Fibroblast of lung (primary cell): ENCODE measurements at places on chromosomes 4 and X. TPM values are rescaled to one million over a fixed set of nuclear protein-coding genes. Genes with fewer than 3 reads are reported as not detected.

- DNase-seq: no peak
Observed at GRCh38 chr4:47154816-47155370, 123.5 kb downstream of the GABRB1 start.

DNA sequence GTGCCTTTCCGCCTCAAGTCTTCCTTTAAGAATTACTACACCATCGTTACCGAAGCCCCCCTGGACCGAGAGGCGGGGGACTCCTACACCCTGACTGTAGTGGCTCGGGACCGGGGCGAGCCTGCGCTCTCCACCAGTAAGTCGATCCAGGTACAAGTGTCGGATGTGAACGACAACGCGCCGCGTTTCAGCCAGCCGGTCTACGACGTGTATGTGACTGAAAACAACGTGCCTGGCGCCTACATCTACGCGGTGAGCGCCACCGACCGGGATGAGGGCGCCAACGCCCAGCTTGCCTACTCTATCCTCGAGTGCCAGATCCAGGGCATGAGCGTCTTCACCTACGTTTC, 2.2 kb downstream of the PCDH10 start:
- DNase-seq: peak; percentile 47

XAGE1A gene
- not detected in 2 replicates for polyA plus RNA-seq

PNMA6F gene
- polyA plus RNA-seq: not detected in 2 replicates

DNA sequence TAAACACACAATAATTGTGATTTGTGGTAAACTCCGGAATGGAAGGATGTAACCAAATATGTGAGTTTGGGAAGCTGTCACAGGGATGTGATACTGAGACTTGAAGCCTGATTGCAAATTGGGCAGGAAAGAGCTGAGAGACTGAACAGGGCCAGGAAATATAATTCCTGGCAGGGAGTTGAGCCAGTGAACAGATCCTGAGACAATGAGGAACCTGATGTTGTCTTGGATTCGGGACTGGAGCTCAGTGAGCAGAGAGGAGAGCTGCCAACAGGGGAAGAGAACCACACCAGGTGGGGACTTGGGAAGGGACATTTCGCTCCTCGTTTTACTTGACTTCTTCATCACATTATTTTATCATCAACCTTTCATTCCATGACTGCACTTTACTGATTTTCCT, 386.0 kb downstream of the TLL1 start:
- no peak for DNase-seq

XAGE3 gene
- not detected in 2 replicates for polyA plus RNA-seq

DNA sequence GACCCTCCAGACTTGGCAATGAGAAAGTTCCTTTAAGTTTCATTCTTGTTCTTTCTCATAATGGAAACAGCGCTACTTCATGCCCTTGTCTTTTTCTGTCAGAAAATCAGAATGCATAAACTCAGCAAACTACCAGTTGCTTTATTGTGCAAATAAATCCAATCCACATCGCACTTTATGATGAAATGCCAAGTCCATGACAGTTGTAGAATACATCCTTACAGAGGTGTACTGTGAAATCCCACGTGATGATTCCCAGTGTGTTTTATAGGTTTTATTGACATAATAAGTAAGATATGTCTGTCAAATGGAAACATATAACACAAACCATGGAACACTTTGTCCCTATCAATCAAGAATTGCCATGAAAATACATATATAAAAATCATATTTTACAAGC, 295.0 kb downstream of the PCDH7 start:
- DNase-seq: no peak

NHS gene
- 1.4 TPM in 2 replicates for polyA plus RNA-seq

MAGEB17 gene
- 0.06 and 0.10 TPM in 2 replicates for polyA plus RNA-seq

GRCh38 chrX:107678957-107679740, 50.8 kb downstream of the PRPS1 start:
- DNase-seq: peak; percentile 91

- DNase-seq: no peak
Observed at GRCh38 chr4:84499624-84499982, 511 bp upstream of the NKX6-1 start.

DNA sequence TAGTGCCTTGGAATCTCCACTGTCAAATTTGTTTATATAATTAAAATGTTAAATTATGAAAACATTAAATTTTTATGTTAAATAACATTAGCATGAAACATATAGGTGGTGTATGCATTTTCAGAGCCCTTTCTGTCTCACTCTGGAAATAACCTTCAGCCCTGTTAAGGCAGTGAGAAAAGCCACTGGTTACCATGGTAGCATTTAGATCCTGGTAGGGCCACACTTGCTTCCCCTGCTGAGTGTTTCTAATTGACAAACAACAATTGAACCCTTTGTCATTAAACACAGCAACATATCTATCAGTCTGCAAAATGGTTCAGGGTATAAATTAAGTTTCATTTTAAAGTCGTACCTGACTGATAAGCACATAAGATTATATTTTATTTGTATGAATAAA, 63.5 kb downstream of the PDK3 start:
- DNase-seq: no peak

GRCh38 chr4:161252520-161253141, 911.2 kb downstream of the FSTL5 start:
- DNase-seq: peak; percentile 4

DNA sequence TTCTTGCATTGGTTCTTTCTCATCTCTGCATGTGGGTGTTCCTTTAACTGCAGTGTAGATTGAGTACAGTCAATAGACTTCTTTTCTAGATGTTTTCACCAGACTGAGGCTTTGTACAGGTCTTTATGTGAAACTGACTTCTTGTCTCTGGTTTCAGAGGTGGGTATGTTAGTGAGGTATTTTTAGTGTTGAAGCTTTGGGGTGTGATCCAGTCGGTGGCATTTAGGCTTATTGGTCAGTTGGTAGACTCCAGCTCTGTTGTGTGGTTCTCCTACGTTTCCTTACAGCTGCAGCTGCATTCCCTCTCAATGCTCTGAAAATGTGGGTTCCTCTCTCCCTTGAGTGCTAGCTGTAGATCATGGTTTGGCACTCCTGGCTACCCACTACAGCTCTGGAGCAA, 21.3 kb upstream of the AMBN start:
- DNase-seq: no peak

DNA sequence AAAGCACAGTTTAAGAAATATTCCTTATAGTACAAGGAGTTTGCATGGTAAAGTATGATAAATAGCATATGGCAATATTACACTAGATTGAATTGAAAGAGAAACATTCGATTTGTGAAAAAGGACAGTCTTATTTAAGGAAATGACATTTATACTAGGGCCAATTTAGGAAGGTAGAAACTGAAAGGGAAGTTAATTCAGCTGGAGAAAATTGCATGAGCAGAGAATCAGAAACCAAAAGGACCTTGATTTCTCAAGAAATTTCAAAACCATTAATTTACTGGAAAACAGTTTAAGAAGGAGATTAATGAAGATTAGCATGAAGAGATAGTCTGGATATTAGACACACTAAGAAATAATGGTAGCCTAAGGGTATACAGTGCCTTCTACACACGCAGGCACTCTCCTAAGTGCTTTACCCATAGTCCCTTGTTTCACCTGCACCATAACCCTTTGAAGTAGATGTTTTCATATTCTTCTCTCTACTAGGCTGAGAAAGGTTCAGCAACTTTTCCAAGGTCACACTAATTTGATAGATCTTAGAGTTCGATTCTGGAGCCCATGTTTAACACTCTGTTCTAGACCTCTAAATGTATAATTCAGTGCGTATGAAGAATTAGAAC, 259.1 kb upstream of the SLIT2 start:
- no peak for DNase-seq

NDST3 gene
- polyA plus RNA-seq: 0.12 and 0.16 TPM in 2 replicates

DNA sequence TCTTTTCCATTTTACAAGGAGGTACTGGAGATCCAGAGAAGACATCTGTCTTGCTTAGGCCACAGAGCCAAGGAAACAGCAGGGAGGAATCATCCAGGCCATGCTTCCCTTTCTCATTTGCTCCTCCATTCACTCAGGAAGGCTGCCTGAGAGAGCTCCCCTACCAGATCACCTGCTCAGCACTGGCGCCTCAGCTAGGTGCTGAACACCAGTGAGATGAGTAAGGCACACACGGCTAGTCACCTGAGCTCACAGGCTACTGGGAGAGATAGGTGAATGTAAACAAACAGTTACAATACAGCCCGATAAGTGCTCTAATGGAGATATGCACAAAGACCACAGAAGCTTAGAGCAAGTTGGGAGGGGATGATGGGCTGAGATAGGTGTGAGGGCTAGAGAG, 149.8 kb upstream of the ARHGEF9 start:
- no peak for DNase-seq

HTR2C gene
- not detected in 2 replicates for polyA plus RNA-seq

DNA sequence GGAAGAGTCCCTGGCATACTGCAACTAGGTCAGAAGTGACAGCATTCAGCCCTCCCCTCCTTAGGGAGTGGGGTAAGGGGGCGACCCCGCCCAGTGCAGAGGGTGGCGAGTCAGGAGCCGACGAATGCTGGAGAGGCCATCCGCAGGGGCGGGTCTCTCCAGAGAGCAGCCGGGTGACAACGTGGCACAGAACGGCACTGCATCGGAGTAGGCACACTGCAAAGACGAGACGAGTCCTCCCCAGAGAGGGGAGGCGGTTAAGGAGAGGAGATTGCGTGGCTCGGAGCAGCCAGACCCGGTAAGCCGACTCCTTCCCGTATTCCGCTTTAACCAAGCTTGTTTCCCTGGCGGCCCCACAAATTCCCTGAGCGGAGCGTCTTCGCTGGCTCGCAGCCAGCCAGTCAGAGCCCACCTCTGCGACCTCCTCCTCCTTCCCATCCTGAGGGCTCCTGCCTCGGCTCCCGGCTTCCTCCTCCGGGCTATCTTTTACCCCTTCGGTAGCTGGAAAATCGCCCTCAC, 54.9 kb downstream of the LINC00632 start:
- DNase-seq: peak; percentile 67

SLC10A3 gene
- polyA plus RNA-seq: 15.5 and 16.0 TPM in 2 replicates

ACSL4 gene
- polyA plus RNA-seq: 103 and 209 TPM in 2 replicates

SFRP2 gene
- 0.32 TPM in 1 of 2 replicates, not detected in the other for polyA plus RNA-seq

MAGEB6 gene
- polyA plus RNA-seq: not detected in 2 replicates

TMPRSS11F gene
- not detected in 2 replicates for polyA plus RNA-seq

DNA sequence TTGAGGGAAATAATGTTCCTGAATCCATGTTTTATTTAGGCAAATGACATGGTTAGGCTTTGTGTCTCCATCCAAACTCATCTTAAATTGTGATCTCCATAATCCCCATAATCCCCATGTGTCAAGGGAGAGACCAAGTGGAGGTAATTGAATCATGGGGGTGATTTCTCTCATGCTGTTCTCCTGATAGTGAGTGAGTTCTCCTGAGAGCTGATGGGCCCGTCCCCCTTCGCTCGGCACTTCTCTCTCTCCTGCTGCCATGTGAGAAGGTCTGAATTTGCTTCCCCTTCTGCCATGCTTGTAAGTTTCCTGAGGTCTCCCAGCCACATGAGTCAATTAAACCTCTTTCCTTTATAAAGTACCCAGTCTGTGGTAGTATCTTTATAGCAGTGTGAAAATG, 563.0 kb upstream of the NR3C2 start:
- no peak for DNase-seq

MAGEC3 gene
- polyA plus RNA-seq: not detected in 2 replicates

- no peak for DNase-seq
Observed at GRCh38 chr4:150641612-150642011, 59.7 kb downstream of the MAB21L2 start.

- peak; percentile 14 for DNase-seq
Observed at GRCh38 chr4:146255874-146256273, 41.5 kb downstream of the REELD1 start.

NAA11 gene
- polyA plus RNA-seq: not detected in 2 replicates

DNA sequence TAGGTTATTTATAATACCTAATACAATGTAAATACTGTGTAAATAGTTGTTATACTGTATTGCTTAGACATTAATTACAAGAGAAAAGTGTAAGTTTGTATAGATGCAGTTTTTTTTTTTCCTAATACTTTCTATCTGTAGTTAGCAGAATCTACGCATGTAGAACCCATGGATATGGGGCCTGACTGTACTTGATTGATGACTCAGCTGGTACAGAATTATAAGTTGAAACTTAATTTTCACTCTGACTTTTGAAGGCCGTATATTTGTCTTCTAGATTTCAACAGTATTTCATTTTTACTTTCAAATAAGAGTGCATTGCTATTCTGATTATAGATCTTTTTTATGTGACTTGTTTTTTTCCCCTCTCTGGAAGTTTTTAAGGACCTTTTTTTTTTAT, 30.8 kb upstream of the NDUFC1 start:
- DNase-seq: no peak

DNA sequence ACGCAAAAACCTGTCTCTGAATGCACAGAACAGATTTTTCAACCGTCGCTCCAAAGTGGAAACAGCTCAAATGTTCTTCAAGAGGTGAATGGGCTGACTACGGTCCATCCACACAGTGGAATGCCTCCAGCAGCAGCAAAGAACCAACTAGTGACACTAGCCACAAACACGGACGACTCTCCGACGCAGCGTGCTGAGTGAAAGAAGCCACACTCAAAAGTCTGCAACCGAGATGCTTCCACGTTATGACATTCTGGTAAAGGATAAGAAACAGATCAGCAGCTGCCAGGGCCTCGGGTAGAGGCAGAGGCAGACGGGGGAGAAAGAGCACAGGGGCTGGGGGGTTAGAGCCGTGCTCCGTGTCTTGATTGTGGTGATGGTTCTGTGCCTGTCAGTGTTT, 125.2 kb downstream of the AFAP1 start:
- DNase-seq: no peak

DNA sequence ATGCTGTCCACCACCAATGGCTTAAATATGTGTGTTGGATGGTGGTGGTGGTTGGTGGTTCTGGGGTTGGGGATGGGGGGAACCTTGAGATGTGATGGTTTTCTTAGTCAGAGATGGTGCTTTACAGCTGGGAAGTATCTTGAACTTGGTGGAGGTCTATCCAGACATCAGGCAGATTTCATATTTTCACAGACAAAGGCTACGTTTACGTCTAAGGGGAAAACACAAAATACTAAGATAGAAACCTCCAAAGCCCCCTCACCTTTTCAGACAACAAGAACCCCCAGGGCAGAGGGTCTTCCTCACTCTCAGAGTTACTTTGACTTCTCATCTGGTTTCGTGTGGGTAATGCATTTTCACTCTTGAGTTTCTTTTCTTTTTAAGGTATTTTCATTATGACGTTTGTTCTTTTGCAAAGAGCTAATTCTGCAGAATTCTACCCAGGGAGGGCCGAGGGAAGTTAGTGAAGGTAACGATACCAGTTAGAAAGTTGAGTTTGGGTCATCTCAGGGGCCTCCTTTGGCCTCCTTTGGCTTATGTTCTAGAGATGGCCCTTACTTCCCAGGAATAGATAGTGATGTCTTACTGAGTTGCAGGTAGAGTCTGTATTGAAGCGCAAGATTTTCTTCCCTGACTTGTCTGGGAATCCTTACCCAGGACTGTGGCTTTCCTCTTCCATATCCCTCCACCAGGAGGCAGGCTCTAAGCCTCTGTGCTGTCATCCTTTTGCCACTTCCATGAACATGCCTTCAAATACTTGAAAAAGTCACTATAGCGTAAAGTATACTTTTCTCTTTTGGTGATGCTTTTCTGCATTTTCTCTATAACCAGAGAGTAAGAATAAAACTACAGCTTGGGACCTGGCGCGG, 31.9 kb downstream of the RHOH start:
- no peak for DNase-seq

GRCh38 chrX:87391742-87392141, 125.9 kb upstream of the KLHL4 start:
- DNase-seq: no peak

GRCh38 chr4:182510836-182511235, 267.6 kb downstream of the TENM3 start:
- DNase-seq: no peak
